ENCODE measurements at places on chromosomes 11 and 22. TPM values are rescaled to one million over a fixed set of nuclear protein-coding genes. Genes with fewer than 3 reads are reported as not detected.

The CD44 gene
- total RNA-seq = 13.1 TPM

DNA sequence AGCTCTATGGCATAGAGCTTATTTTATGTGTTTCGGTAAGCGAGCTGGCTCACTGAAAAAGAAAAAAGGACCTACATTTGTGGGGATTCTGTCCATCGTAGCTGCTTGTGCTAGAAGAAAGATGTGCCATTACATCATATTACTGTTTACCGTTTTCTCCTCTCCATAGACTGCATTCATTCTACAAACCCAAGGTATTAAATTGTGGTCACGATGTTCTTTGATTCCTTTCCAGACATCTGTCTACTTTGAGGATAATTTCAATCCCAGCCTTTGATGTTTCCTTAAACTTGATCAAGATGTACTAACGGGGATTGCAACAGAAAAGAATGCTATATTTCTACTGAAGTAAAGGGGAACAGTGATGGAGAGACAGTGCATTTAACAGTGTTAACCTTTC is 5.5 kb upstream of the OR52N1 start:
- DNase-seq = no peak

The MFNG gene
- total RNA-seq = not detected

- DNase-seq = peak; percentile 75
Observed at GRCh38 chr11:73184953-73185671, 33.0 kb upstream of the P2RY2 start.

DNA sequence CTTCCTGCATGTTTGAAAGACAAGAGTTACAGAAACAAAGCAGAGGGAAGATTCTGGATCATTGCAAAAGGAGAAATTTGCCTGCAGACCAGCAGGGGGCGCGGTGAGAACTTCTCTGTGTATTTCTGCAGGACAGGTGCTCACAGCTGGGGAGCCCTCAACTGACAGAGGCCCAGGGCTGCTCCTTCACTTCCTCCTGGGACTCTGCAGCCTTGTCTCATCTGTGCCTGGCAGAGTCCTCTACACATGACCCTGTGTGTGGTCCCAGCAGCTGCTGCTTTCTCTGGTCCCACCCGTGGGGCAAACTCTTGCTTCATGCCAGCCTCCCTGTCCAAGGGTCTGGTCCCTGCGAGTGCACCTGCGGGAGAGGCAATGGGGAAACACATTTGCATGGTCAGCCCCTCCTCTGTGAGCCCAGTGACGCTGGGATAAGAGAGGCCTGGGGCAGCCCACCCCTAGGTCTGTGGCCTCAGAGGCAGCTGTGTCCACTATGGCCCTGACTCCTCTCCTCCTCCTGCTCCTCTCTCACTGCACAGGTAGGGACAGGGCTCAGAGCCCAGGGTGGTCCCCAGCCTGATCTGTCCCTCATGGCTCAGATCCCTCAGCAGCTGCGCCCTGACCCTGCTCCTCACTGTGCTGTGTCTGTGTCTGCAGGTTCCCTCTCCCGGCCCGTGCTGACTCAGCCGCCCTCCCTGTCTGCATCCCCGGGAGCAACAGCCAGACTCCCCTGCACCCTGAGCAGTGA is 43.2 kb upstream of the VPREB1 start:
- DNase-seq = peak; percentile 45

DNA sequence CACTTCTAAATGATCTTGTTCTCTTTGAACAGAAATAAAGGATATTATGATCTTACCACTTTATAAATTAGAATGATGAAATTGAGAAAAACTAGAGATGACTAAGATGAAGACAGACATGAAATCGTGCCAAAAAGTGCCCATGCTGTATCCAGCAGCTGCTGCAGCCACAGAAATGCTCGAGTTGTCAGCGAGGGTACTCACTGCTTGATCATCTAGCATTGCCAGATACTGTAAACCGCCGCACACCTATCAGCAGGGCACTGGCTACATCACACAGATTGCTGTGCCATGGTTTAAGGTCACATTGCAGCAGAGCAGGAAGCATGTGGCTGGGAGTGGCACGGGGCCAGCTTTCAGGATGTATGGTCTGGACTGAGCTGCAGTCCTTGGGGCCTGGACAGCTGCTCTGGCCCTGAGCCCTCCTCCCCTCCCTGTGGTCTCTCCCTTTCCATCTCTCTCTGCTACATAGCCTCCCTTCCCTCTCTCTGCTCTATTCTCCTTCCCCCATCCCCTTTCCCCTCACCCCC is 51.0 kb upstream of the SEPTIN5 start:
- DNase-seq = peak; percentile 28

- no peak for DNase-seq
Observed at GRCh38 chr11:111253630-111254029, 8.1 kb downstream of the POU2AF2 start.

DNA sequence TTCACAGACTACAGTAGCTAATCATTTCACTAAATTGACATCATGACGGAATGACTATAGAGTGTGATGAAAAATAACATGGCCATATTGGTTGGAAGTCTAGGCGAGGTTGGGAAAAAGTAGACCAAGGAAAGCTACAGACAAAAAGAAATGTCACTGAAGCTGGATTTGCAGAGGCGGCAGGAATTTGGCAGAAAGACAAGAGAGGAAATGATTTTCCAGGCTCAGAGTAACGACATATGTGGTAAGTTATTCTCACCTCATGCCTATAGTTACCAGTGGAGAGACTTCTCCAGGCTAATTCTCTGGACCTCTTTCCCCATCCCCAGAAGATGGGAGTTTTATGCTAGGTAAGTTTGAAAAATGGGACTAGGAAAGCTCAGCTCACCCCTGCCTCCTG is 1005.8 kb upstream of the CCDC90B start:
- DNase-seq = peak; percentile 22

The FAM111A gene
- total RNA-seq = 54.8 TPM

DNA sequence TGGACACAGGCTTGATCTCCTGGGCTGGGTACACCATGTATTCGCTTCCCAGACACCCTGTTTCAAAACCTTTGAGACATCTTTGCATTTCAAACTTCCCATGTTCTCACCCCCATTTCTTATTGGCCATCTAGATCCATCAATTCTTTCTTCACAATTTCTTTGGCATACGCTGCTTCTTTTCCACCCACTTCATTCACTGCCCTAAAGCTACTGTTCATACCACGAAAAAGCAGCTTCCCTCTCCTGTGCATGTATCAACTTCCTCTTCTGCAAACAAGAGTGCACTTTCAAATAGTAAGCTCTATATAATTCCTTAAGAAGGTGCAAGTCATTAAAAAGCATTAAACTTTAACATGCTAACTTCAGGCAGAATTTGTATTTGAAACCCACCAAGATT is 21.4 kb downstream of the UVRAG start:
- no peak for DNase-seq

The SLC22A12 gene
- total RNA-seq = not detected

All from A673 (cell line).